NCI-H524 (cell line): ENCODE measurements at places on chromosomes 11 and 22.
A peak's percentile ranks its signal among the peaks of the same experiment; 100 is the strongest.

GRCh38 chr11:5362017-5362625 is 10.8 kb downstream of the OR51B6 start:
- DNase-seq: no peak

DNA sequence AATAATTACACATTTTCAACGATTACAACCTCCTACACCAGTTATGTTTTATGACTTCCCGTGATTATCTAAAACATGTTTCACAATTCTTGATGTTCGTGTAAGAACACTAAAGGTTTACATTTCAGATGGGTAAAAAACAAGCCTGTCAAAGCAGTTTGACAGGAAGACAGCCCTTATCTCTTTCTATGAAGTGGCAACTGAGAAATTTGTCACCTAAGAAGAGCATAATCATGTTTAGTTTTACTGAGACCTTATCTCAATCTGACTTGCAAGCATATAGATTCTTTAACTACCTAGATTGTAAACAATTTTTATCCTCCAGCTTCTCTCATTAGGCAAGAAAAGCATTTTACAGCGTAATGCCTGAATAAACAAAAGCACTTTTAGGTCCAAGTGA is 218.4 kb upstream of the ZBED5 start:
- no peak for DNase-seq

- no peak for DNase-seq
These were observed 62.2 kb upstream of the ADA2 start for GRCh38 chr22:17281440-17281841.

DNA sequence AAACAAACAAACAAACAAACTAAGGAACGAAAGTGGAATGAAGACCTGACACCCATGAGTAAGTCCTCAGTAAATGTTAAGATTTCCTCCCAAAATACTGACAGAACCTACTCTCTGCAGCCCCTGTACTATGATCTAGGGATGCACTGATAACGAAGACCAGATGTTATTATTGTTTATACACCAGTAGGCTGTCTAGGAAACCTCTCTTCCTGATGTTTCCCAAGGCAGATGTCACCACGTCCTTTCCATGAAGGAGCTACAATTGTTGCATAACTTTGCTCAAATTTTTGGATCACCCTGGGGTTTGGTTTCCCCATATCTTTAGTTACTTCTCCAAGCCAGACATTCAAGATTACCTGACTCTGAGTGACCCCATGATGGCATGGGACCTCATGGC is 340.7 kb downstream of the MIAT start:
- no peak for DNase-seq

- no peak for DNase-seq
These were observed 19.5 kb downstream of the TXN2 start for GRCh38 chr22:36461665-36462649.

DNA sequence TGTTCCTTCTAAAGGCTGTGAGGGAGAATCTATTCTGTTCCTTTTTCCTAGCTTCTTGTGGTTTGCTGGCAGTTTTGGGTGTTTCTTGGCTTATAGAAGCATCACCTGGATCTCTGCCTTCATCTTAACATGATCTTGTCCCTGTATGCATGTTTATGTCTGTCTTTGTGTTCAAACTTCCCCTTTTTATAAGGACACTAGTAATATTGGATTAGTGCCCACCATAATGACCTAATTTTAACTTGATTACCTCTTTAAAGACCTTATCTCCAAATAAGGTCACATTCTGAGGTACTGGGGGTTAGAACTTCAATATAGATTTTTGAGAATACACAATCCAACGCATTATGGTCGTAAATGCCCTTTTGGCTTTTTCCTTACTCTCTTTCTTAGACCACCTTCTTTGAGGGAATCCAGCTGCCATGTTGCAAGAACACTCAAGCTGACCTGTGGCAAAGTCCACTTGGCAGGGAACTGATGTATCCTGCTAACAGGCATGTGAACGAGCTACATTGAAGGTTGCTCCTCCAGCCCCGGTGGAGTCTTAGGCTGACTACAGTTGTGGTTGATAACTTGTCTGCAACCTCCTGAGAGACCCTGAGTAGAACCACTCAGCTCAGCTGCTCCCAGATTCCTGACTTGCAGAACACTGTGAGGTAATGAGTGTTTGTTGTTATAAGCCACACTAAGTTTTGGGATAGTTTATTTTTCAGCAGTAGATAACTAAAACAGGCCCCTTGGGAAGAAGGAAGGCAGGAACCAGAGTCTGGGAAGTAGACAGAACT is 127.1 kb upstream of the OR9Q1 start:
- no peak for DNase-seq

DNA sequence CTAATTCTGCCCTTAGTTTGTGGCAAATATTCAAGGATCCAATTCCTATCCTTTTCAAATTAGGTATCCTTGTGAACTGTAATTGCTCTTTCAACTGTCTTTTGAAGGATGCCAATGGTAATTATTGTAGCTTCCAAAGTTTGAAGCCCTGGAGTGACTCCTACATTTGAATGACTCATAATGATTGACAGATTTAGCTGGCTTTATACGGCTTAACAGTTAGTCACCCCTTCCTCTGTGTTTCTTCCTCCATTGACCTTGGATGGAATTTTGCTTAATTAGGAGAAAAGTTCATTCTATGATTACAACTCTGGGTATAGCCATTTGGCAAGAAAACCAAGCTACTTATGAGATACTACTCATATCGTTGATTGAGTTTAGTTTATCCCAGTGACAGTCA is 639.3 kb upstream of the KIRREL3 start:
- DNase-seq: no peak

DNA sequence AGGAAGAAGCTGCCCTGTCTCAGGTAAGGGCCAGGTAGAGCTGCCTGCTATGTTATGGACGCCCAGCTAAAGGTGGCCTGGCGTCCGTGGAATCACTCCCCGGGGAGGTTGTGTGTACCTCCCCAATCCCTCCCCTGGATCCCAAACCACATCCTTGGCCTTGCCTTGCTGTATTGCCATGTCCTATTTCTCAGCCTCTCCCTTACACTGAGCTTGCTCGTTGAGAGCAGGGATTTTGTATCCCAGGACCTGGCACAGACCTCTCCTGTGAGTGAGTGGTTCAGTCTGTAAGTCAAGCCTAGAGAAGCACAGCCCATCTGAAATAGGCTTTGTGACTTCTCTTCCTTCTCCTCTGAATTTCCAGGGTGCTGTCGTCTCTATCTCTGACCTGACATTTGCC is 53.9 kb downstream of the TRAF6 start:
- no peak for DNase-seq

GRCh38 chr11:90414221-90414620 is 191.4 kb upstream of the CHORDC1 start:
- no peak for DNase-seq

DNA sequence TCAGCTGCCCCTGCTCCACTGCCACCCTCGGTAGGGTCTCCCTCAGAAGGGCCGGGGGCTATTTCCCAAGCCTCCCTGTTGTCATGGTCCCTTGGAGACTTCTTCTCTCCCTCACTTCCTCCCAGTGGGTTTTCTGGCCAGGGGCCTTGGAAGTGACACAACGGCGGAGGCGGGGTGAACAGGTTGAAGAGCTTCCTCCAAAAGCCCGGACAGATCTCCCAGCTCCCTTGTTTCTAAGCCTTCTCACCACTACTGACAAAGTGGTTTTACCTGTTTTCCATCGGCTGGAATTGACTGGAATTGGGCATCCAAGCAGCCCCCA is 14.5 kb downstream of the MYH9 start:
- no peak for DNase-seq

DNA sequence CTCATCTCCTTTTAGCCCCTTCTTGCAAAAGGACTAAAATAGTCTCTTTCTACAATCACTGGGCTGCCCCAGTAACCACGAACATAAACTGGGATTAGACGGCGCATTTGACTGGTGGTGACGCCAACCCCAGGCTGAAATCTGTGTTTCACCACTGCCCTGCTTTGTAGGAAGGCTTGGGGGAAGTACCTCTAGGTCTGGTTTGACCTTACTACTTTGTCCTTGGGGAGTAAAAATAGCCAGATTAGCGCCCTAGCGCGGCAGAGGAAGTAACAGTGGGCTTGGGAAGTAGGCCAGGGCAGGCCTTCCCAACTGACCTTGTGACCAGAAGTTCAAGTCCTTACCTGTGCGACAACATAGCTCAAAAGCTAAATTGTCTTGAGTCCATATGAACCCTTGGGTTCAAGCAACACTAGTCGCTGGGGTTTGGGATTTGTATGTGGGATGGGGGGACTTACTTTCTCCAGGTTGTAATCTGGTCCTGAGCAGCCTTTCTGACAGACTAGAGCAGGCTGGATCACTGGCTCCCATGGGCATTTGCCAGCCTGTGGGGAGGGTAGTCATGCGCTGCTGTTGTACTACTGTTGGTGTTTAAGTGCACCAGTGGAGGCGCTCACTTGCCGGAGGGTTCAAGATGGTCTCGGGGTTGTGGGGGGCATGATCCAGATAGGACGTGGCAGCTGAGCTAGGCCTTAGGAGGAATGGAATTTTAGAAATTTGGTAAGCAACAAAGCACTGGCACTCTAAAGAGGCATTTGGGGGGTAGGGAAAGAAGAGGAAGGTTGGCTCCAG is 953 bp upstream of the PACS1 start:
- peak; percentile 35 for DNase-seq

GRCh38 chr11:73240190-73240781 is 22.2 kb downstream of the P2RY2 start:
- DNase-seq: no peak

DNA sequence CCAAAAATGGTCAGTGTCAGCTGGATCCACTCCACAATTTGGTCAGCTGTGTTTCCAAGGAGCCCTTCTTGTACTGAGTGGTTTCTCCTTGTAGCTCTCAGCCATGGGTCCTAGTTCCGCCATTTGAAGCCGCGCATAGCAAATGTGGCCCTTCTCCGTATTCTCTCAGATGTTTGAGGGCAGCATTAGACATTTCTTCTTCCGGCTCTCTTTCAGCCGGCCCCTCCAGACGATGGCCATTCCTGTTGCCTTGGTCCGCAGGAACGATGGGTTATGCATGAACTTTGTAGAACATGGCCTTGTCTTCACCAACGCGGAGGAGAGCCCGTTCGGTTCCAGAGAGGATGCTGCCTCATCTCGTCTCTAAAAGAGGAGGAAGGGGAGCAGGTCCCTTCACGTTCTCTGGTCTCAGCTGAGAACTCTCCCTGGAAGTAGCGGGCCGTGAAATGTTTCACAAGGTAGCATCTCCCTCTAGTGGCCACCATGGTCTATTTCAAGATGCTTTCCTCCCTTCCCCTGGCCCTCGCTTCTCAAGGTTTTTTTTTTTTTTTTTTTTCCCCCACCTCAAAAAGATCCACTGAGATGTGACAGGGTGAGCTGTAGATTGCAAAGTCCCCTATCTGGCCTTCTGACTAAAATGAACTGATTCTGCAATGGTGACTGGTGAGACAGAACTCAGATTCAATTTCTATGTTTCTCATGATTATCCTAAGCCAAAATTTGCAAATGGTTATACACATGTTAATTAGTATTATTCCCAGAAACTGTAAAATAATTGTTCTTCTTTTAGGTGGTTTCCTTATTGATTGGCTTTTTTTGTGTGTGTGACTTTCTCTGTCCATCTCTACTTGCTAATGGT is 19.8 kb upstream of the PLET1 start:
- peak; percentile 79 for DNase-seq

DNA sequence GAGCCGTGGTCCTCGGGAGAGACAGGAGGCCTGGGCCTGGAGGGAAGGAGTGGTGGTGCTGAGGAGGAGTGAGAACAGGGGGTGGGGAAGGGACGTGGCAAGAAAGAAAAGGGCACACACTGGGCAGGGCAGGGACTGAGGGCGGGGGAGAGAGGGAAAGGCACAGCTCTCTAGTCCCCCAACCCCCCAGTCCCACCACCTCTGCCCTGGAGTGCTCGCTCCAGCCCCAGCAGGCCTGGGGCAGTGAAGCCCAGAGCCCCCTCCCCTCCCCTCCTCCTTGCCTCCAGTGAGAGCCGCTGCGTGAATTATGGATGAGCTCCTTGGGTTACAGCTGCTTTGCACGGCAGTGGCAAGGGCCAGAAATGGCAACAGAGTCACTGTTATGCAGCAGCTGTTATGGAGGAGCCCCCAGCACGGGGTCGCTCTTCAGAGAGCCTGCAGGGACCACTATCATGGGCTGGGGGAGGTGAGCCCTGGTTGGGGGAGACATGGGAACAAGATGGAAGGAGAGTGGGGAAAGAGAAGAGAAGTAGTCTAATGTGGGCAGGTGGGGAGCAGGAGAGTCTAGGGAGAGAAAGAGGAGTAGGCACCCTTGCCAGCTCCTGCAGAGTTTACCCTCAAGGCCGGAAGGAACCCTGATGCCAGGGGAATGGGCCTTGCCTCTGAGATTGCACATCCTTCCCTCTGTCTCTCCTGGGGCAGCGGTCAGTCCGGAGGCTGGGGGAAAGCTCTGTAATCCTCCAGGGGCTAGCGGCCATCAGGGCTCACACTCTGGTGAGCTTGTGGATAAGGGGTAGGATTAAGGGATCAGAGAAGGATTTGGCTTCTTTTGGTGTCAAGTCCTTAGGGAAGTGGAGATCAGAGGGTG is 3.6 kb downstream of the RTN4RL2 start:
- peak; percentile 53 for DNase-seq

GRCh38 chr11:61686066-61686465 is 5.9 kb downstream of the DAGLA start:
- no peak for DNase-seq

GRCh38 chr22:30906946-30907345 is 61.6 kb downstream of the MORC2 start:
- DNase-seq: no peak

GRCh38 chr11:84339796-84340195 is 1053.6 kb upstream of the CCDC90B start:
- no peak for DNase-seq

- DNase-seq: no peak
These were observed 50.5 kb downstream of the BDNF start for GRCh38 chr11:27649800-27650199.

DNA sequence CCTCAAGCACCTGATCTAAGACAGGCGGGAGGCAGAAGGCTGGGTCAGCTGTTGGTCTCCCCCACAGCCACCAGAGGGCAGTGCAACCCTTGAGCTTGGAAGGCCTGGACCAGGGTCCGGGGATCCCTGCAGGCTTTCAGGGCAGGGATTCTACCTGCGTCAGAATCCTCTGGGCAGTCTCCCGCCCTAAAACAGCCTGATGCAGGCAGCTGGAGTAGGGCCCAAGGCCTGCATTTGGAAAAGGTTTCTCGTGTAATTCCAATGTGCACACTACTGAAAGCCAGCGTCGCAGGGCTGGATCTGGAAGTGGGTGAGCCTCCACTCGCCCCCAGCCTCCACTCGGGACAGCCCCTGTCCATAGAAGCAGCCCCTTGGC is 31.8 kb downstream of the BID start:
- DNase-seq: peak; percentile 79

DNA sequence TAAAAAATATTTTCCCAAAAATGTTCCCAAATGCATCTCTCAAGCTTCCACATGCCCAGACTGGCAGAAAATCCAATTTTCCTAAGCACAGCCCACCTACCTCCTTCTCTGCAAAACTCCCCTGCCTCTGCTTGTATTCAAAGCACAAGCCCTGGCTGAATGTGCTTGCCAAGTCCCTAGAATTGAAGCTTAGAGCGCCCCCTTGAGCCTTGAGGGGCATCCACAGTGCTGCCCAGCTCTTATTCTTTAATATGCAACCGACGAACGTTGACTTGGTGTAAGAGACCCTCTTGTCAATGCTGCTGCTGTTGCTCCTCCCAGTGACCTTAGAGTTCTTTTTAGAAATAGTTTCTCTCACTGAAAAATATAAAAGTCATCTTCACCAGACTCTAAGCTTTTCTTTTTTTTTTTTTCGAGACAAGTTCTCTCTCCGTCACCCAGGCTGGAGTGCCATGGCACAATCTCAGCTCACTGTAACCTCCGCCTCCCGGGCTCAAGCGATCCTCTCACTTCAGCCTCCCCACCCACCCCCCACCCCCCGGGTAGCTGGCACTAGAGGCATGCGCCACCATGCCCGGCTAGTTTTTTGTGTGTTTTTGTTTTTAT is 63.5 kb upstream of the CAPRIN1 start:
- DNase-seq: peak; percentile 84
